ENCODE measurements at places on chromosomes 7 and 10.

- DNase-seq, result no peak
Observed at GRCh38 chr7:3112479-3113134, 68.9 kb upstream of the CARD11 start.

DNA sequence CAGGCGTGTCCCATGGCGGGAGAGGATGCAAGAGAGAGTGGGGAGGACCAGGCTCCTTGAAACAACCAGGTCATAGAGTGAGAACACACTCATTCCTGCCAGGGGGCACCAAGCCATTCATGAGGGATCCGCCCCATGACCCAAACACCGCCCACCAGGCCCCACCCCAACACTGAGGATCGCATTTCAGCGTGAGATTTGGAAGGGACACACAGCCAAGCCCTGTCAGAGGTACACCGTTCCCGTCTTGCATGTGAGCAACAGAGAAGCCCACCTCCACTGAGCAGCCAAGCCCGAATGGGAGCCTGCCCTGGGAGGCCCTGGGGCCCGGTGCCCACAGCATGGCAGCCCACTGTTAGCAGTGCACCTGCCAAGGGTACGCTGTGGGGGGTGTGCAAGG is 7.9 kb upstream of the ARPC1B start:
- no peak for DNase-seq

DNA sequence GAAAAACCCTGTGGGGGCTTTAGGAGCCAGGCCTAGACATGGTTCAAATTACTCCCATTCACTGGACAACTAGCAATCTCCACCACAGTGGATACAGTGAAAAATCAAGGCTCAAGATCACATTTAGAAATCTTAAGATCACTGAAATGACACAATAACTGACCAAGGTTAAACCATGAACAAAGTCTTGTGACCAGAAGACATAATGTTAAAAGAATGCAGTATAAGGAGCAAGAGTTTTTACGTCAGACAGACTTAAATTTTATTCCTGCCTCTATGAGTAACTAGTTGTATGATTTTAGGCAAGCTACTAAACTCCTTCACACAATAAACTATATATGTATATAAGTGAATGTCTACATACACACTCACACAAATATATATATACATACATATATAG is 68.5 kb downstream of the MICU1 start:
- peak; percentile 78 for DNase-seq

DNA sequence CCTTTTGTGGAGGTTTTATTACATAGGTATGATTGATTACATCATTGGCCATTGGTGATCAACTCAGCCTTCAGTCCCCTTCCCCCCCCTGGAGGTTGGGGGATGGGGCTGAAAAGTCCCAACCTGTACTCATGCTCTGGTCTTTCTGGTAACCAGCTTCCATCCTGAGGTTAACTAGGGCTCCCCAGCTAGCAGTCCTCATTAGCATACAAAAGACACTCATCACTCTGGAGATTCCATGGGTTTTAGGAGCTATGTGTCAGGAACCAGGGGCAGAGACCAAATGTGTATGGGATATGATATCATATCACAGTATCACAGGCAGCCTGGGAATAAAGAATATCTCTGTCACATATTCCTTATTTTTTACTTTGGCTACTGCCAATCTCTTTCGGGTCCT is 13.6 kb downstream of the CCSER2 start:
- no peak for DNase-seq

GRCh38 chr7:5624386-5625365 is 156.8 kb downstream of the RNF216 start:
- DNase-seq, result no peak

GRCh38 chr10:1169186-1169885 is 113.2 kb downstream of the WDR37 start:
- DNase-seq, result no peak

DNA sequence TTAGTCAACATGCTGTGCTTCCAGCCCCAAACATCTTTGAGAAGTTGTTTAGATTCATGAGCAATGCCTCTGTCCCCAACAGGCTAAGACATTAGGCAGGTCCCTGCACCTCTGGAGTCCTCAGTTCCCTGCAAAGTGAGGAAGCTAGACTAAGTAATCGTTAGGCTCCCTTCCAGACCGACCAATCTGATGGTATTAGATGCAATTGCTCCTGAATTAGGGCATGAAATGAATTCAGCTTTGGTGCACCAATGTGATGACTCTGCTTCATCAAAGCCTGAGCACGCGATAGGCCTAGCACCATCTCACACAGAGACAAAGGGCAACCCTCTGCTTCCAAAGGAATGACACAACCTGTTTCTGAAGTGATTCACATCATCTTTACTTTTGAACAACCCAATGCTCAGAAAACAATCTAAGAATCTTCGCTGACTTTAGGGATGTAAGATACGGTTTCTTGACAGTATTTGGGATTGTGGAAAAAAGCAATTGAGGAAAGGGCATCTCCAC is 723 bp upstream of the TES start:
- no peak for DNase-seq

DNA sequence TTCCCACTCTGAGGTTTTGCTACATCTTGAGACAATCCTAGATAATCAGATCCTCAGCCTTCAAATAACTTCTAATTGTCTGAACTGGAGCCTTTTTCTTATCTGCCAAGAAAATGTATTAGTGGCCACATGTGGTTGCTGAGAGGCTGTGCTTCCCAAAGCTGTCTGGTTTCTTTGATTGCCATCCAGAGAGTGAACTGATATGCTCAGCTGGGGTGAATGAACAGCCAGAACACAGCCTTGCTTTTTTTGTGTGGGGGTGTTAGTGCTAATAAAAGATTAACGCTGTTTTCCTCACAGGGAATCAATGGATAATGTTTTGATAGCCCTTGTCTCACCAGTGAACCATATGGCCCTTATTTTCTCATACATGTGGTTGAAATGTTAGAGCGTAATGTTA is 66.9 kb downstream of the BBS9 start:
- peak; percentile 56 for DNase-seq

DNA sequence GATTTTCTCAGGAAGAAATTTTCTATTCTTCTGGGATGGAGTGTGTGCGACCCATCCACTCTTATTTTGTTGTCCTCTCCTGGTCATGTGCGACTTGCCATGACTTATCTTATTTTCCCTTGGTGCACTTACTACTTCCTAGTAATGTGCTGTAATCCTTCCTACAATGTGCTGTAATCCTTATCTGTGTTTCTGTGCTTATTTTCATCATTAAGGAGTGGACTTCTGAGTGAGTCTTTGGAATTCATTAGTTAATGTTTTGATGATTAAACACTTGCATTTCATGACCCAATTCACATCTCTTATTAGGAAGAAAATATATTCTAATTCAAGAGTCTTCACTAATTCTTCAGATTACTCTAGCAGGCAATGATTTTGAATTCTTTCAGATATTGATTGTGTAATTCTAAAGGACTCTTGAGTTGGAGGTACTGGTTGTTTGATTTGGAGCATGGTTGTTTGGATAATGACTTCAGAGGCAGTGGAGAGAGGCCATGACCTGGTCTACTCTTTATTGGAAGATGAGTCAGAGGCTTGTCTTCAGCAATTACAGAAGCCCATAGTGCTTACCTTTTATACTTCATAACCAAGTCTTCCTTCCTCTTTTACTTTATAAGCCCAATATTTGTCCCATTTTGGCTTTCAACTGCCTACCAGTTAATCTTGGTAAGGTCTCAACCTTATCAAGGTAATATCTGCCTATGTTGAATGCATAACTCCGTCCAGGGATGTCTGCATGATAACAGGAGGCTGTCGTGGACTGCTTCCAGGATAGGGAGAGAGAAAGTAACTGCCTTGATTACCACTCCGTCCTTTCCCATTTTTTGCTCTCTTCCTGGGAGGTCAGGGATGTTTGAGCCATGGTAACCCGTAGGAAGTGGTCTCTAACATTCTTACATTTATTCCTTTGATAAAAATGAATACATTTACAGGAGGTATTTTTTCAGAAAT is 278.3 kb upstream of the SP8 start:
- no peak for DNase-seq

DNA sequence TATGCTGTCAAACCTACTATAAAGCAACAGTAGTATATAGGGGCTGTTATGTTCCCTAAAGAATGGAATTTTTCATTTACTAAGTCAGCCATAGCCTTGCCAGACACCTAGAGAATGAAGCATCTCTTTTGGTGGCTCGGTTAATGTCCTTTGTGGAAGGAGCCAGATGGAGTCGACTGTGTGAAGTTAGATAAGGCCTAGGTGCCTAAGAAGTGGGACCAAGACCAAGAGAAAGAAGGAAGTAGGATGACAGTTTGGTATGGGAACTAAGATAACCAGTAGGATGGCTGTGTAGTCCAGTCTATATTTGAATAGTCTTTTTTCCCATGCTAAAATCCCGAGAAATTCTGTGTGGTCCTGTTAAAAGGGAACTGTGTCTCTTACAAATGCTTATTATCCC is 62.2 kb downstream of the REEP3 start:
- no peak for DNase-seq

GRCh38 chr10:50538555-50539398 is 85.0 kb downstream of the SGMS1 start:
- no peak for DNase-seq

DNA sequence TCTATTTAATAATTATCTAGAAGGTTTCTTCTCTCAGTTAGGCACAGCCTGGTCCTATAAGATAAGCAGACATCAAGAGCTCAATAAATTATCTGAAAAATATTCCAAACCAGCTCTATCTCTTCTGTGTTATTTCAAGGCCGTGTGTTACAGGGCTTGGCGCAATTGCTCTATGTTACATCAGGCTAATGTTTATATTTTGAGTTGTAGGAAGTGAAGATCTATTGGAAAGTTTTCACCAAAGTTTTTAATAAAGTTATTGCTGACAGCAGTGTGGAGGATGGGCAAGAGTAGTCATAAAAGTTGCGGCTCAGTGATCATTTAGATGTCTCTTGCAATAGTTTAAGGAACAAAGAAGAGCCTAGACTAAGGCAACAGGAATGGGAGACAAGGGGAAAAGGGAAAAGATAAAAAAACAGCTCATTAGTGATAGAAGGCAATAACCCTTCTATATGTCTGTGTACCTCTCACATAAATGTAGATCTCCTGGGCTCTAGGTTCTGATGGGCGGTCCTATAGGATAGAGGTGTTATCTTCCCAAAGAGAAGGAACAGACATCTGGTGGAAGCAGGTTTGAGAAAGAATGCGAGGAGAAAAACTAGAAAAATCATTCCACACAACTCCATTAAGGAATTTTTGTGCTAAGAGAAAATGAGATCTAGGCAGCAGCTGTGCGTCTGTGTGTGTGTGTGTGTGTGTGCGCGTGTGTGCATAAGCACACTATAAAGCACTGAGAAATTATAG is 5.9 kb upstream of the ANKRD7 start:
- DNase-seq, result no peak

DNA sequence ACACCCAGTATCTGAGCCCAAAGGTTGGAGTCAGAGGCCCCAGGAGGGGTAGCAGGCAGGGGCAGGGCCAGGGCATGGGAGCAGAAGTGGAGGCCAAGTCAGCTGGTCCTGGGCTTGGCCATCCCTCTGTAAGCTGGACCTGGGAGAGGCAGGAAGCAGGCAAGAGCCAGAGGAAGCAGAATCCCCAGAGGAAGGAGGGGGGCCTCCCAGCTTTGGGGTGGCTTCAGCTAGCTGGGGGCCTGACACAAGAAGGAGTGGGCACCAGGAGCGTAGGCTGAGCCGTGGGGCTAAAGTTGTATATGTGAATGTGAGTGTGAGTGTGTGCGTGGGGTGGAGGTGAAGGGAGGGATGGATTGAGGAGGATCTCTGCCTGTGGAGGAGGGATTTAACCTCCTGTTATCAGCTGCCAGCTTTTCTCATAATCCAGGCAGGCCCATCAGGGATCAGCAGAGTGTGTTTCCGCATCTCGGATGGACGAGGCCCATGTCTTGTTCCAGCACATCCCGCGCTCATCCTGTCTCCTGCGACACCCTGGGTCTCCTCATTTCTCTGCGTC is 54.0 kb downstream of the NEURL1 start:
- DNase-seq, result no peak

GRCh38 chr10:112213098-112213823 is 29.7 kb upstream of the GPAM start:
- no peak for DNase-seq

GRCh38 chr7:148782757-148783456 is 84.2 kb downstream of the CUL1 start:
- DNase-seq, result no peak

DNA sequence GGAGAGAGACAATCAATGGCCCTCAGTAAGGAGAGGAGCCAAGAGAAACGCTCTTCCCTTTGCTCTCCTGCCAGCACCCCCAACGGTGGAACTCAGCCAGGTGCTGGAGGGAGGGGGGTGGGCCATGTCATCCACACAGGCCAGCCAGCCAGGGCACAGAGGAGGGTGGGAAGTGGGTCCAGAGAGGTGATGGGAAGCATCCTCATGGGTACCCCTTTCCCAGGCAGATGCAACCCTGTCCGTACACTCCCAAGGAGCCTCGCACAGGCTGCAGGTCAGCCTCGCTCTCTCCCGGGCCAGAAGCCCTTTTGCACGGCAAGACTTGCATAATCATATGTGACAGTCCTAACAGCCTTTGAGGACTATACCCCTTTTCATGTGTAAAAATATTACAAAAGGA is 142.0 kb upstream of the NAMPT start:
- no peak for DNase-seq

DNA sequence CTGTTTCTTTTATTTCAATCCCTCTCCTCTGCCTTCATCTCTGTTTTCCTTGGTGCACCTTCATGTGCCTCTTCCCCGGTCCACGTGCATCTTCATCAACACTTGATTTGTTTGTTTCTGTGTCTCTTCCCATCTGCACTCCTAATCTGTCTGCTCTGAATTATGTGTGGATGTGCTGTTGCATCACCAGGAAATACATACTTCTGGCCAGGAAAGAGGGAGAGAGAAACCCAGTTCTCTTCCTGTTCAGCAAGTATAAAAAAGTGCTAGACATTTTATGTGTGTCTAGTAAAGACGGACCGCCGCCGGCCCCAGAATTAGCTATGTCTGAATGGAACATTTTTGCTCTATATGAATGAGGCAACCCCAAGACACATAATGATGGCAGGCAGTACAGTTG is 93.8 kb downstream of the CALD1 start:
- DNase-seq, result peak; percentile 78

Data from fibroblast of mammary gland (primary cell).